Activated T-helper 1 cell treated with Interleukin-2 at 50 U/mL for 16 hours (primary cell): ENCODE measurements at places on chromosomes 7 and 10.

GRCh38 chr7:75867390-75867717 lies 11.5 kb upstream of the RHBDD2 start:
- DNase-seq: no peak

DNA sequence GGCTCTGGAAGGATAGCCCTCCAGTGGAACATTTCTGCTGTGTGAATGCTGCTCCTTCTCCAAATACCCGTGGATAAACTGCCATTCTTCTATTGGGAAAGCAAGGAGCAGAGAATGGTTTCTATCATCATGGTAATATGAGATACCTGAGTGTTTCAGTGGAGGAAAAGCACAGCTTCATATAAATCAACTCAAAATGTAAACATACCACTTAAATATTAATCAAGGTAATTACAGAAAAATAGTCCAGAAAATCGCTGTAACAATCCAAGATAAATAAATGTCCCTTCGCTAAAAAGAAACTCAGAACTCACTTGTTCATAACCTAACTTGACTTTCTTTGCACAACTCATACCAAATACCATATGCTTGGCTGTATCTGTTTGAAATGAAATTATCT lies 635.8 kb downstream of the PARD3 start:
- DNase-seq: no peak

- DNase-seq: no peak
These were observed 201.0 kb upstream of the PTN start for GRCh38 chr7:137544453-137545058.

- DNase-seq: no peak
These were observed 6.9 kb downstream of the LYZL1 start for GRCh38 chr10:29295813-29296212.

DNA sequence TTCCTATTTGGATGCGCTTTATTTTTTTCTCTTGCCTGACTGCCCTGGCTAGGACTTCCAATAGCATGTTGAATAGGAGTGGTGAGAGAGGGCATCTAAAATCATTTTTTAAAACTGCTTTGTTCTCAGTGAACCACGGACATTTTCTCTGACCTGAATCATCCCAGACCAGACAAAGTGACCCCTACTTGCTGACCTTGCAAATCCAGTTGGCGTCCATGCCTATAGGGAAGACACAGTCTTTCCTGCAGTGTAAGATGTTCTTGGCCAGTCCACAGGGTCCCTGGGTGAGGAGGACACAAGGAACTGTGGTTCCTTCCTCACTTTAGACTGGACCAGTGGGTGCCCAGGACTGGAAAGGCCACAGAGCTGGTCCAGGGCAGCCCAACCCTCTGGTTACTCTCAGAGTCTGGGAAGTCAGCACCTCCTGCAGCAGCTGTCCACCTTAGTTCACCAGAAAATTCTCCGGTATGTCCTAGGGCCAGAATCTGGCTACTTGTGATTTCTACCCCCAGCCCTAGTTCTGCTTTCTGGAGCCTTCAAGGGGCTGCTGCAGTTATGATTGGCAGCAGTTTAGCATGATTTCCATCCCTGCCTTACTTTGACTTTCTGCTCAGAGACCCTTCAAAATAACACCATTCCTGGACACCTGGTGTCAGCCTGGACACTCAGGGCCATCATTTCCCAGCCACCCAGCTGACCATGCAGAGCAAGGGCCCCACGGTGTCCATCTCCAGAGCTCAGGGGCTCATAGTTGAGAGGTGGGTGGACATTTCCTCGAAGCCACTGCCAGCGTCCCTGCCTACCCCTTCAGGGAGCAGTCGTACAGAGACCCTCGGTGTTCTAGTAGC lies 19.3 kb downstream of the VIPR2 start:
- DNase-seq: no peak
